ENCODE measurements at places on chromosomes 1 and 21.

- DNase-seq: peak; percentile 15
Measured at GRCh38 chr1:106753066-106753465, 303.4 kb upstream of the PRMT6 start.

DNA sequence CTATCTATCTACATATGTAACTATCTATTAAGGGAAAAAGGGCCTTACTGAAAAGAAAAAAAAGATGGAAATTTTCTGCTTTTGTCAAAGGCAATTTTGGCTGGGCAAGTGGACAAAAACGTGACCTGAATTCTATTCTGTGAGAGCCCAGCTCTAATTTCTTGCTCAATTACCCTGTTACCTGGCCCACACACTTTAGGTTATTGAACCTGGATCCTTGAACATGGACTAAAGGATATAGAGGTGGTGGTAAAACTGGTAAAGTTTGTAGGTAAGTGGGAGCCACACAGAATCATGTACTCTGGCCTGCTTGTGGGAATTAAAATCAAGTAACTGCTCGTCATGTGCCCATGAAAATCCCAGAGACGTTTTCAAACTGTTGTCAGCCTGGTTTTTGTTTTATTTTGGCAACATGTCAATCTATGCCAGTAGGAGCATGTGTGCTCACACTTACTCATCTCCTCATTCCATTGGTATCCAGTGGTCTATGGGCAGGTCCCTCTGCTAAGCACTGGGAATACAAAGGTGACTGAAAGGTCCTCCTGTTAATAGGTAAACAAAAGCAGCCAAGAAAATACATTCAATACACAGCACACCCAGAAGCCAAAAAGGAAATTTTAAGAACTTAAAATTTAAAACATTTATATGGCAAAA, 113.7 kb upstream of the WARS2 start:
- peak; percentile 20 for DNase-seq

DNA sequence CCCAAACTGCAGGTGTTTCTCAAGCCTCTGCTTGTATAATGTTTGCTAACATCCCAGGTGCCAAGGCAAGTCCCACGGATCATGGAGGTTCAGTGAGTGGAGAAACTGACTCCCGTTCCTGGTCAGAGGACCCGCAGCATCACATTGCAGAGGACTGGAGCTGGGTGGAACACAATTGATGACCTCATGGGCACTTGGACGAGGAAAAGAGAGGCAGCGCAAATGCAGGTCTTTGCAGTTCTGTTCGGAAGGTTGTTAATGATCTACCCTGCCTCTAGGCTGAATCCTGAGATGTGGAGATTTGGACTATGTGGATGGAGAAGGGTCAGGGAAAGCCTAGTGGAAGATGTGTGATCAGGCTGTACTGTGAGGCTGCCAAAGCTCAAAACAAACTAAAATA, 192.9 kb downstream of the DUSP10 start:
- no peak for DNase-seq

DNA sequence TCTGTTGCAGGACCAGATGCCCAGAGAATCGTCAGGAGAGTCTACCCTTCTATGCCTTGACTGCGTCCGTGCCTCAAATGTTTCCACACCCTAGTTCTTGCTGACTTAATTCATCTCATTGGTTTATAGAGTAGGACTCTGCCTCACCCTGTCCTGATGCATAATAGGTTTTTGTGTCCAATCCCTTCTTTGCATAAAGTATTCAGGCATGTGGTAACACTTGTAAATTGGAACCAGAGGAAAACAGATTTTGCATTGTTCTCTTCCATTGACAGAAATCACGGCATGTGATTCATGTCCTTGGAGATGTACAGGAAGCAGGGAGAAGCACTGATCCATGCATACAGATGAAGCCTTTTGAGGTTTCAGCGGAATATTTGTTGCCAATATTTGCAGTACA, 29.5 kb downstream of the PLPPR5 start:
- no peak for DNase-seq

DNA sequence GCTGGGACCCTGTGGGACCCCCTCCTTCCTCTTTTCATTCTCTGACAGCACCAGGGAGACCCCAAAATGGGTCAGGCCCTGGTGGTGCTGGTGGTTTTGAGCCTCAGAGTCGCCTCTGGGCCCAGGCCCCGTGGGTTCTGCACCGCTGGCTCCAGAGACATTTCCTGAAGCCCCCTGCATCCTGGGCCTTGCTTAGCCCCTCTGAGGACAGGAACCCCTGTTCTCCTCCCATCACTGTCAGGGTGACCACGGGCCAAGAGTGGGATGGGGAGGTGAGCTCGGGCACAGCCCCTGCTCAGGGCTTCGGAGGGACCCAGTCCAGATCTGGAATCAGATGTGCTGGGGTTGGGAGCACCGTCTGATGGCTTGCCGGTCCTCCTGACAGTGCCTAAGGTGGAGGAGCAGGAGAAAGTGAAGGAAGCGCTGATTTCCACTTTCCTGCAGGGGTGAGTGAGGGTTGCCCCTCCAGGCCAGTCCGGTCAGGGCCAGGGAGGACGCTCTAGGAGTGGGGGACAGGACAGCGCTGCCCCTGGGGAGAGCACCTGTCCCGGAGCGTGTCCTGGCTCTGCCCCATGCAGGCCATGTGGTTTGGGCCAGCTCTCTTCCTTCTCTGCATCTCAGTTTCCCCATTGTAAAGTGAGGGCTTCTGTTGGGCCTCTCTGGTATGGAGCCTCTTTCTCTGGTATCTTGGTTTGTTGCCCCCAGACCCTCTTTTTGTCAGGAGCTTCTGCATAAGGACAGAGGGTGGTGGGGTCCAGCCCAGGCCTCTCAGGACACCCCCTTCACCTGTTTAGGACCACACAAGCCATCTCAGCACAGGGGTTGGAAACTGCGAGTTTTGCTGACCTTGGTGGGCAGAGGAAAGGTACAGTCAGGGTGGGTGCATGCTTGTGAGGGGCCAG, 71.0 kb downstream of the TRIM11 start:
- no peak for DNase-seq

GRCh38 chr1:178645808-178646200, 79.2 kb upstream of the RALGPS2 start:
- peak; percentile 58 for DNase-seq

DNA sequence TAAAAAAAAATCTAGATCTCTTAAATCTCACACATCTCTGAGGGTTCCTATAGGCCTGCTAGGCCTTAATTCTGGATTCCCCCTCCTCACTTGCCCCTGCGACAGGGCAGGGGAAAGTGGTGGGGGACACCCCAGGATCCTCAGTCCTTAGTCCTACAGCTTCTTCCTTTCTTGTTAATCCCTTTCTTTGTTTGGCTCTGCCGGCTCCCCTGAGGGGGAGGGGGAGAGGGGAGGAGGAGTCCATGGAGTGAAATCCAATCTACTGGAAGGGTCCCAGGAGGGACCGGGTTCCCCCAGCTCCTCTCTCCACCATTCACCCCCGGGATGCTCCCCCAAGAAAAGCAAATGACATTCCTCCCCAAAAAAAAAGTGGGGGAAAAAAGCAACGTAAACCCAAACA, 8.5 kb downstream of the MEX3A start:
- DNase-seq: no peak

DNA sequence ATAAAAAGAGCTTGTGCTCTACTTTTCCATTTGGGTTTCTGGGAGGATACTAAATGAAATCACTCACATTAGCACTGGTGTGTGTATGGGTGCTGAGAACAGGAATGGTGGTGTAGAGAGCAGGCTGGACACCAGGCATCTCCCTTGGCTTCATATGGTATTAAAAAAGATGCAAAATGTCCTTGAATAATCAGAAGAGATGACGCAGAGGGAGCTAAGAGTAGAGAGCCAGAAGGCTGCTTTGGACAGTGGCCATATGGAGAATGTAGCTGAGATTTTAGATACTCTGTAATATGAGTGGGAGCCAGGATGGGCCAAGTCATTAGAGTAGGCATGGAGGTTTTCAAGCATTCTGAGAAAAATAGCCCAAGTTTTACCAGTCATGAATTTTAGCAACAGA, 112.3 kb upstream of the ZRANB2 start:
- DNase-seq: no peak

DNA sequence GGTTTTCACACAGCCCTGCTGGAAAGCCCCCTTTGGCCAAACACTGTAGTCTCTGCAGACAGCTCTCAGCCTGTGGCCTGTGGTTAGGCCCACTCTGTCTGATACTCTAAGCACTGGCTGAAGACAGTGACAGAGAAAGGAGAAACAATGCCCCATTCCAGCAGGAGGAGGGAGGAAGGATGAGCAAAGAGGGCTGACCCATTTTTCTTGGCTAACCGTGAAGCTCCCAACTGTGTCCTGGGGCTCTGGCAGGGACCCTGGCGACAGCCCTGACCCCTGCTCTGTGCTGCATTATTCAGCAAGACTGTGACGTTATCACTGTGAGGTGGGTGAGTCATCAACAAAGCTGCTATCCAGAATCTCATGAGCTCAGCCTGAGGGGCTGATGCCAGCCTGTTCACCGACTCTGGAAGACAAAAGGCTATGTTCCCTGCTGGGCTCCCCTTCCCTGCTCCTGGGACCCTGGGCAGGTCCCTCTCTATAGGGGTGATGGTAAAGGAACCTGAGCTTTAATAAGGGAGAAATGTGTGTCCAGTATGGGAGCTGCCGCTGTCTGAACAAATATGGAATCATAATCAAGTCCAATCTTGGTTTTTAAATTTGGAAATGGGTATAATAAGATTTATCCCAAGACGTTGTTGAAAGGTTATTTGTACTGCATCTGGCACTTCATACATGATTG, 107.0 kb downstream of the RHOU start:
- peak; percentile 88 for DNase-seq

GRCh38 chr1:207876131-207876530, 34.8 kb downstream of the CD34 start:
- DNase-seq: peak; percentile 29

- no peak for DNase-seq
Measured at GRCh38 chr1:96533820-96534219, 187.8 kb upstream of the PTBP2 start.

- peak; percentile 34 for DNase-seq
Measured at GRCh38 chr1:227947676-227948492, at the start of gene WNT9A. Gene WNT9A (minus strand): TSS chr1:227947932. CDS start chr1:227947887, 45 bp downstream.

DNA sequence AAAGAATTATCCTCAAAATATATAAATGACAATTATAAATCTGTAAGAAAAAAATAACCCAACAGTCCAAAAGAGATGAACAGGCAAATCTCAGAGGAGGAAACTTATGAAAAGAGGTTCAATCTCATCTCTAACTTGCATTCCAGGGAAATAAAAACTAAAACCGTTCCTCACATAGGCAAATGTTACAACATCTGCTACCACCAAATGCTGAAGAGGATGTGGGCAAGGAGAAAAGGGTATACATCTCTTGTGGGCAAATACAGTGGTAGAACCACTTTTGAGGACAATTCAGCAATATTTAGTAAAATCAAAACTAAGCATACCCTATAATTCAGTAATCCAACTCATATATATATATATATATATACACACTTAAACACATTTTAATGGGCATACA, 33.7 kb upstream of the SGIP1 start:
- no peak for DNase-seq

- DNase-seq: no peak
Measured at GRCh38 chr1:100759188-100759587, 39.6 kb downstream of the VCAM1 start.

DNA sequence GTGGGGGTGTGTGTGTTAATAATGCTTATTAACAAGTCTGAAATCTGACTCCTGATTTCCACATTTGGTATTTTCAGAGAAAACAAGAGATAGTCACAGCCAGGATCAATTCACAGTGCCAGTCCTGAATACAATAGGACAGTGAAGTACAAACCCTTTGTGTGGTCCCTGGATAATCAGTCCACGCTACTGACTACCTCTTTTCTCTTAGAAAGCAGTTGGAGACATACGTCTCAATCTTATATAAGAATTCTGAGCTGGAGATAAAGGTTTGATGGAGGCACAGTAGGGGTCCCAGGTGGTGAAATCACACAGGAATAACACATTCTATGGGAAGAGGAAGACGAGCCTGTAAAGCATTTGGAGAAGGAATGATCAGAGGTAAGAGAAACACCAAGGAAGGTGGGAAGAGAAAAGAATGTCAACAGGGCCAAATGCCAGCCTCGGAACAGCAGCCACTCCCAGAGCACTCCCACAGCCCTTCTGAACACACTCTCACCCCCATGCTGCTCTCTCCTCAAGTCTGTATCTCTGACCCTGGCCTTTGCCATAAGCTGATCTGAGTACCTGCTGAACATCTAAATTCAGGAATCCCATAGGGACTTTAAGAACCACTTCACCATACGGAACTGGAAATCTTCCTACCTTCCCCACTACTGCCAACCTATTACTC, 48.6 kb downstream of the TRAF5 start:
- DNase-seq: no peak

DNA sequence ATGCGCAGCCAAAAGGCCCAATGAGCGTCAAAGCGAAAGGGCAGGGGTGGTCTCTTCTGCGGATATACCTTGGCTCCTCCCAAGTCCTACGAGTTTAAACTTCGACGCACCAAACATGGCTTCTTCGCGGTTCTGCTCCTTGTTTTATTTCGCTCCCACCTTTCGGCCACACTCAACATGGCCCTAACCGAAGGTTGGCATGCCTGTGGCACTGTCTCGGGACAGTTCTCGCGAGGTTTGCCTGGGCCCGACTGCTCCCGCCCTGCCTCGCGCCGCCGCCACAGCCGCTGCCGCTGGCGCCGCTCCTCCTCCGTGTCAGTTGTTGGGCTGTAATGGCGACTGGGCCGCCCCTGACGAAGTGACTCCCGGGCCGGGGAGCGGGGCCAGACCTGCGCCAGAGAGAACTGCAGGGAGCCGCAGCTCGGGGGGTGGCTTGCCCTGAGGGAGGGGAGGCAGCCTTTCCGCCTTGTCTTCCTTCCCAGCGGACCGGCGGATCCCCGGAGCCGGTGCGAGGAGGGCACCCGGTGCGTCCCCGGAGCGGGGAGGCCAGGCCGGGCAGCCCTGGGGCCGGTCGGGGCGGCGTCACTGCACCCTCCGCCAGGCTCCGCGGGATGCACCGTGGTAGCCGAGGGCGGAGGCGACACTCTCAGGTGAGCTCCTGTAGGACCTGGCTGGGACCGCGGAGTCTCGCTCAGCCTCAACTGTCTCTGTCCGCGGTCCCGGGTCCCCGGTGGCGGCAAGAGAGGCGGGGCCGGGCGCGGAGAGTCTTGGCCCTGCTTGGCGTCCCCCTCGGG, at the start of gene CEP350:
TSS of gene CEP350 (plus strand) at position 318 of the 794 bp plus-strand sequence. CDS start 31,372 bp downstream, outside the sequence.
- DNase-seq: peak; percentile 100

- DNase-seq: no peak
Measured at GRCh38 chr1:220755309-220755708, 7.2 kb downstream of the MTARC2 start.

- no peak for DNase-seq
Measured at GRCh38 chr1:70033266-70033873, 172.0 kb downstream of the LRRC40 start.

DNA sequence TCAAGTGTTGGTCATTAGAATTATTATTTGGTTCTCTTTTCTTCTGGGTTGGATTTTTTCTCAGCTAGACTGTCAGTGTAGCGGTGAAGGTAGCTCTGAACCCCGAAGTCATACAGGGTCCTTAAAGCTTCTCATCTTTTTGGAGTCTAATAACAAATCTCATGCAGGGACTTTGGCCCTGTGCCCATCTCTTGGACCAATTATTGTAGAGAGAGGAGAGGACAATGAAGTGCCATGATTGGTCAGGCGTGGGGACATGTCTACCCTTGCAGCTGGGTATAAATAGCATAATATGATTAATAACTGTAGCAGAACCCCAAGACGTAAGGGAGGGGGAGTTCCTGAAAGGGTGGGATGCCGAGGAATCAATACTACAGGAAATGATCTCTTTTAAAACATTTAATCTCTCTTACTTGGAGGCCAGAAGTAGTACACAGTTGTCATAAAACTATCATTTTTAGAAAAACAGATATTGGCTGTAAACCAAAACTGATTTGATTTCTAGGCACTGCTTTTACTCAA, 8.8 kb downstream of the MAGI3 start:
- no peak for DNase-seq

- DNase-seq: no peak
Measured at GRCh38 chr1:227622739-227623475, 59.6 kb downstream of the ZNF678 start.

GRCh38 chr1:240086726-240087125, 5.0 kb upstream of the FMN2 start:
- no peak for DNase-seq
